ENCODE measurements at places on chromosomes 7 and 10. TPM values are rescaled to one million over a fixed set of nuclear protein-coding genes. Genes with fewer than 3 reads are reported as not detected.

Gene UPK3B
- 0.38 TPM for total RNA-seq

Gene ZNF92
- 6.6 TPM for total RNA-seq

DNA sequence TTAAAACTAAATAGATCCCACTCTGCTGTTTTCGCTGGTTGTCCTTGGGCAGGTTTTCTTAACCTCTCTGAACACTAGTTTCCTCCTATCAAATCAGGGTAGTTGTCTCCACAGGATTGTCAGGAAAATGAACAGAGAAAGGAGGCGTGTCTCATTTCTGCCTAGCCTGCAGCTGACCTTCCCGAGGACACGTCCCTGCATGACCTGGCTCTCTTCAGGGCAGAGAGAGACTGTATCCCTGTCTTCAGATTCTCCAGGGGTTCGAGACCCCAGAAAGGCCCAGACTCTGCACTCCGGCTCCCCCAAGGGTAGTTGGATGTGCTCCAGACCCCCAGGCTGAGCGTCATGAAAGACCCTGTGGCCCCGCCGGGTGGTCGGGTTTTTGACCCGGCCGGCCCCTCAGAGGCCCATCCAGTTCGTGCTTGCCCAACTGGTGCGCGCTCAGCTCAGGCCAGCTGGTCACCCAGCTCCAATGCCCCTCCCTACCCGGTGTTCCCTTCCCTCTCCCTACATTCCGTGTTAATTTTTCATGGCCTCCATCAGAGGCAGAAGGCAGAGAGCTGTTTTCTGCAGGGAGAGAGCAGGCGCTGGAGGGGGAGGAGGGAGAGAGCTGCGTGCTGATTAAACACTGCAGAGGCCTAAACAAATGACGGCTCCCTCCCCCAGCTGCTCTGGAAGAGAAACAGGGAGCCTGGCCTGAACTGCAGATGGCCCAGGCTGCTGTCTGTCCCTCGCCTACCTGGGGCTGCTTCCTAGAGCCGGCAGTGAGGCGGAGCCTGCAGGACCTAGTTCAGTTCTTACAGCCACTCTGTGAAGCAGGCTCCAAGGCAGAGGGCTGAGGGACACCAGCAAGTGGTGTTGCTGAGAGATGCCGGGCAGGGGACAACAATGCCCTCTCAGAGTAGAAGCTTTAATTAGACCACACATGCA, 86.2 kb upstream of the PPIF start:
- no peak for DNase-seq

- DNase-seq = no peak
Measured at GRCh38 chr7:93461350-93461749, 113.2 kb downstream of the CALCR start.

DNA sequence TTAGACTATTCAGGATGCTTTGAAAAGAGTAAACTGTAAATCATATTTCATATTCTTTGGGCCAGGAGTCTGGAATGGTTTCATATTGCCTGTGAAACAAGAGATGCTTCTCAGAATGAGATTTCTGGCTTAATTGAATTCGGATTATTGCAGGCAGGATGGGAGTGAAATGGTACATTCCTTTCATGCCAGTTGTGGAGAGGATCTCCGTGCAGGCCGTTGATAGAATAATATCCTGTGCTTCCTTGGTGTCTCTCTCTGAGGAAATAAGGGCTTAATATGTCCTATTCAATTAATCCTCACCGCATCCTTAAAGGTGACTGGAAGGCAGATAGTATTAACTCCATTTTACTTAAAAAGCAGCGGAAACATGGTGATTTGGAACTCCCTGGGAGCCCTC, 56.6 kb downstream of the CUX1 start:
- DNase-seq = no peak

DNA sequence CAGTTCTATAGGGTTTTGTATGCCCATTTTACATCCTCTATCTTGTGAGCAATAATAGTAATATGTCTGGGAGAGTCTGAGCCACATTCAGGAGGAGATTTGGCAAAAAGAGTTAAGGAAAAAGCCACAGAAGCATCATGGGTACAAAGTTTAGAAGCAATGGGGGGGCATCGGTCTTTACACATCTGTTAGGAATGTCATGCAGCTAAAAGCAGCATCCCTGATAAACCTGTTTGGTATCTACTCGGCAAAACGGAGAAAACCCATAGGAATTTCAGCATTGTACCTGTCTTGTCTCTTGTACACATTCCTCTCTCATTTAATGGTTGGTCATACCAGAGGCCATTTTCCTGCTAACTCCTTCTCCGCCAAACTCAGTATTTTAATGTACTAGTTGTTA, 12.5 kb upstream of the HERPUD2 start:
- DNase-seq = no peak

GRCh38 chr10:131144711-131145375, 166.7 kb downstream of the TCERG1L start:
- no peak for DNase-seq

DNA sequence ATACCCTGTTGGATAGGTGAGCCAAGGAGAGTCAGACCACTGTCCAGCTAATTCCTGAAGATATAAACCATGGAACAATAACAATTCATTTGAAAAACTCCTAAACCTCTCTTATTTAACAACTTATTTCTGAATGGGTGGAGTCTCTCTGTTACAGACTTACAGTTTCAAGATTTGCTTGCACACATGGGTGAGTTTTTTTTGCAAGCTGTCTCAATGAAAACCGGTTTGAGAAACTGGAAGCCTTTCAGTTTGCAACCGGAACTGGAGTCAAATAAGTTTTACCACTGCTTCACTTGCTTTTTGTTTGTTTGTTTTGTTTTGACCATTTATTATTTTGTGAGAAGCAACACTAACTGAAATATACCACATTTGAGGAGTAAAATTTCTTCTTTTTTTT, 243.8 kb downstream of the MTERF1 start:
- DNase-seq = no peak

Measured in dermis microvascular lymphatic vessel endothelial cell (primary cell).